Endodermal cell (in vitro differentiated cells): ENCODE measurements at places on chromosomes 1 and 21. TPM values are rescaled to one million over a fixed set of nuclear protein-coding genes. Genes with fewer than 3 reads are reported as not detected.

IFI44 gene
- not detected in 2 replicates for total RNA-seq

RAB3B gene
- total RNA-seq: 53.3 and 58.1 TPM in 2 replicates

KRTAP19-3 gene
- not detected in 3 replicates for total RNA-seq

SORT1 gene
- total RNA-seq: 31.7 to 44.9 TPM (median 39.0 TPM) in 3 replicates

GOLPH3L gene
- 42.6 to 56.8 TPM (median 45.1 TPM) in 3 replicates for total RNA-seq

TSPEAR gene
- 1.1 and 1.5 TPM in 2 replicates for total RNA-seq

TMEM51 gene
- total RNA-seq: 7.7 to 12.1 TPM (median 10.6 TPM) in 3 replicates

BARHL2 gene
- total RNA-seq: 0.23 TPM in 1 of 3 replicates, not detected in the others

SLFNL1 gene
- not detected in 3 replicates for total RNA-seq

KCNQ4 gene
- 0.84 and 0.88 TPM in 2 replicates for total RNA-seq

RSPO1 gene
- total RNA-seq: 0.19 TPM in 1 of 3 replicates, not detected in the others

MTOR gene
- 70.4 and 78.3 TPM in 2 replicates for total RNA-seq

HAO2 gene
- not detected in 3 replicates for total RNA-seq

GSTM5 gene
- 0.70 TPM in 1 of 2 replicates, not detected in the other for total RNA-seq

OR10Z1 gene
- not detected in 3 replicates for total RNA-seq

OR2L3 gene
- total RNA-seq: not detected in 2 replicates
